ENCODE measurements at places on chromosomes 5 and 9.

DNA sequence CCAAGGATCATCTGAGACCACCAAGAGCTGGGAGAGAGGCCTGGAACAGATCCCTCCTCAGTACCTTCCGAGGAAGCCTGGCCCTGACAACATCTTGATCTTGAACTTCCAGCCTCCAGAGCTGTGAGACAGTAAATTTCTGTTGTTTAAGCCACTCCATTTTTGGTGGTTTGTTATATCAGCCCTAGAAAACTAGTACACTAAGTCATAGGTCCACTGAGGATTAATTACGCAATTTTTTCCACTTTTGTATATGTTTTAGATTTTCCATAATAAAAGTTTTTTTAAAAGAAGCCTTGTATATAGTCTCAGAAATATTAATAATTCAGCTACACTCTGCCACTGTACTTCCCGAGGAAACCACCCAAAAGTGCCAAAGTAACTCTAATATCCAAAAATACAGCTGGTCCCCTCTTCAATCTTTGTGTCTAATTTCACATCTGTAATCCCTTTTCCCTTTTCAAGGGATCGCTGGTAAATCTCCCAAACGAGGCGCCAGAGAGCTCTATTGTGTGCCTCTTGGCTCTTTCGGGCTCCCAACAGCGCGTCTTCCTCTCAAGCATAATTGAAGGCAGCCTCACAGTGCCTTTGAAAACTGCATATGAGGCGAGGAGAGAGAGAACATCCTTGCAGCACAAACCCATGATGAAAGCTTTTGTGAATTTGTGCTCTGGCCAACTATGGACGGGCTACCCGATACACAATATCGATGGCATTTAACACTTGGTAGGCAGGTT, 32.7 kb downstream of the PRUNE2 start:
- DNase-seq: no peak

DNA sequence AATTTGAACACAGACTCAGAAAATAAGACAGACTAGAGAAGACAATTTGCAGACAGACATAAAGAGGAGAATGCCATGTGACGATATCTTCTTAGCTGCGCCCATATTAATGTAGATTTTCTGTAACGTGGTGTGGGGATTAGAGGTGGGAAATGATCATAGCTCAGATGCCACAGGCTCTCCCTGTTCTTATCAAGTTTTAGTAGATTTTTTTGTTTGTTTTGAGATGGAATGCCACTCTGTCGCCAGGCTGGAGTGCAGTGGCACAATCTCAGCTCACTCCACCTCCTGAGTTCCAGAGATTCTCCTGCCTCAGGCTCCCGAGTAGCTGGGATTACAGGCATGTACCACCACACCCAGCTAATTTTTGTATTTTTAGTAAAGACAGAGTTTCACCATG, 59.4 kb downstream of the VPS13A start:
- DNase-seq: no peak

DNA sequence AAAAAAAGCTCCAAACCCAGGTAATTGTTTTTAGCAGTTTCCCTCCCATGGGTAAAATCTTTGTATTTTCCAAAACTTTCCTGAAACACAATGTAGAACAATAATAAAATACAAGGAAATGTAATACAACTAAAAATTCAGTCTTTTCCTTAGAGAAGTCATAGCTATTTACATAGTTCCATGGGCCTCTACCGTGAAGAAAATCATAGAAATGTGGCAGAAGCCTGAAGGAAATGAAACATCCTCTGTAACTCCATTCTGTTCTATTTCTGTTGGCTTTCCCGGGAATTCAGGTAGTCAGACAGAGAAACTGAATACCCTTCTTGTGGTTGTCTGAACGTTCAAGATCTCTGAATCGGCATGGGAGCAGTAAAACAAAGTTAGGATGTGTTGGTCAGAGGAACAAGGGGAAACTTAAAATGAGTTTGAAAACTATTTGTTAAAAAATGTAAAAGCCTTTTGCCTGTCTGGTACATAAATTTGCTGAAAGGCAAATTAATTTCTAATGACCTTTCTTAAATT, 202.4 kb upstream of the ZNF608 start:
- no peak for DNase-seq

- no peak for DNase-seq
Measured at GRCh38 chr5:10140195-10140973, 109.3 kb downstream of the ATPSCKMT start.

GRCh38 chr5:77213601-77214000, 3.1 kb downstream of the PDE8B start:
- DNase-seq: no peak
